ENCODE measurements at places on chromosomes 1 and 21.

DNA sequence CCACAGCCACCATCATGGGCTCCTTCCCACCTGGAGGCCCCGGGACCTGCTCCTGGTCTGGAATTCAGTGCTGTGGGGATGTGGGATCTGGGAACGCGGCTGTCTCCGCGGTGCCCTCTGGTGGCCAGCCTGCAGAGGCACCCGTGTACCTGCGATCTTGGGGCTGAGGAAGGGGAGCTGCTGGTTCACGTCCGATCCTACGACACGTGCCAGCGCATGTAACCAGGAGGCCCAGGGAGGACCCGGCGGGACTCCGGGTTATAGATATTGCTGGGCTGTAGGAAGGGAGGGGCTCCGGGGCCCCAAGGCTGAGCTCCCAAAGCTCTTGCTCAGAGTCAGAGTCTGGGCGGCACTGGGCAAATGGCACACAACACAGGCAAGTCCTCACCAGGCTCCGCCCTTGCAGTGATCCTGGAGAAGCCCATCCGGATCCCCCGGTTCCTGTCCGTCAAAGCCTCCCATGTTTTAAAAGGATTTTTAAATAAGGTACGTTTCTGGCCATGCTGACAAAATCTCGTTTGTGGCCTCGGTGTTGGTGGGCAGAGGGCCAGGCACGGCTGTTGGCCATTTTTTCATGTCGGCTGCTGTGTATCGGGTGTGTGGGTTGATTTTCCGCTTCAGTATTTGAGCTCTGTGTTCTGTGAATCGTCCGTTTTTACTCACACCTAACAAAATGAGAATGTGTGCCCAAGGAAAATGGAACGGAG is 20.1 kb downstream of the FAAP20 start:
- no peak for DNase-seq

- DNase-seq: no peak
Measured at GRCh38 chr1:178599087-178599486, 86.2 kb downstream of the TEX35 start.

DNA sequence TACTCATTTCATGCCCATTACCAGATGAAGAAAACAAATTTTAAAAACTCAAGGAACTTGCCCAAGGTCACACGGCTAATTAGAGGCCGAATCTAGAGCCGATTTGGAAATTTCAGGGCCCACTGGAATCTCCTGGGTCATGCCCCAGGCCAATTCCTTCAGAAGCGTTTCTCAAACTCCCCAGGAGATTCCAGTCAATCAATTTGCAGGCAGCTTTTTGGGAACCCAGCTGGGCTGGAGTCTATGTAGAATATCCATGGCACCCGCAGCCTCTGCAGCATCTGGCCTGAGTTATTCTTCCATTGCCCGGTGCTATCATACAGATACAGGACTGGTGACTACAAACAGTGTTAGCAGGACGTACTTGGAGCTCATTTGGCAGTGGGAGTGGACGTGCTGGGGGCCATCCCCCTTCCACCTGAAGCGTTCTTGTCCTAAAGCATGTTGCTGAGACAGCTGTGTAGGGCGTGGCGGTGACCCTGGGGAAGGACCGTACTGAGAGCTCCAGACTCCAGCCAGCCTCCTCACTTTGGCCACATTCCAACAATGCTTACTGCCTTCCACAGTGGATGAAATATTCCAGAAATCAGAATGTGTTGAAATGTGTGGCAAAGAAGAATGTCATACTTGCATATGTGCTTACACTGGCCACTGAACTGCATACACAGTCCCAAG is 38.3 kb downstream of the ABCG1 start:
- DNase-seq: no peak

GRCh38 chr1:35461966-35462651 is 95.1 kb downstream of the KIAA0319L start:
- DNase-seq: no peak

- peak; percentile 6 for DNase-seq
Measured at GRCh38 chr1:161304927-161305866, 4.6 kb downstream of the MPZ start.

DNA sequence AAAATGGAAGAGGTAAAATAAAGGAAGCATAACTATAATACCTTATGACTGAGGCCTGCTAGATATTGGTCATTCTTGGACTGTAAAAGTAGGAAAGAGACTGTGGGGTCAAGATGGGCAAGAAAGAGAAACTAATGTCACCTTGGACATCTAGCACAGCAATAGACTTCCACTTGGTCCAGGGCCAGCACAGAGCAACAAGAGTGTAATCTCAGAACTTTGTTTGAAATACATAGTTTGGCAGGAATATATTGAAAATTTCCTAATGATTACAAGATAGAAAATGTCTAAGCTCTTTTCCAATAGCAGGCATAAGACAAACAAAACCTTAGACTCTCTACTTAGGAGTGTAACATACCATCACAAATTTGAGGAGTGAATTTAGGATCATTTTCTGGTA is 4.6 kb downstream of the LRRC8C start:
- no peak for DNase-seq

GRCh38 chr1:76290271-76290670 is 215.7 kb downstream of the ST6GALNAC3 start:
- no peak for DNase-seq

- no peak for DNase-seq
Measured at GRCh38 chr1:208043691-208044181, 132.8 kb upstream of the CD34 start.

DNA sequence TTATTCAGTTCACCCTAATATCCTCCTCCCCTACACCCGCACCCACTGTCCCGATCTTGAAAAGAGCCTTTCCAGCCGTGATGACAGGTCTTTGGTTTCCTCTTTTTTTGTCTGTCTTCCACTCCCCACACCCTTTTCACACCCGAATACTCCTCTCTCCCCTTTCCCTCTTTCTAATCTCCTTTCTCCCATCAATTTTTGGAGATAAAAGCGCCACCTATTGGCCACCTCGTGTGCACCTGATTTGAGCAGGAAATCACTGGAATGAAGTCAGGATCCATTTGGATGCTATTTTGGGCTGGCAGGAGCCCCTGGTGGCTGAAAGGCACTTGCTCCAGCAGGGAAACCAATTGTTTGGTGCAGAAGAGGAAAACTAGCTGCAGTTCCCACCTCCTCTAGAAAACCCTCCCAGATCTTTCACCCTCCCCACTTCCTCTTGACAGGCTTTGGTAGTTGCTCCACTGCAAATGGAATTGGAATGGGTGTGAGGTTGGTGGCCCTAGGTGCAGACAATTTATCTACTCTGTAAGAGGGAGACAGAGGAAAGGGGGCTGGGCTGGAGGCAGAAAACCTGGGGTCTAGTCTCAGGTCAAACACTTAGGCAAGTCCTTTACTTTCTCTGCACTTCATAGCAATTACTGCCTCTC is 8.4 kb downstream of the FOXE3 start:
- DNase-seq: no peak

- peak; percentile 37 for DNase-seq
Measured at GRCh38 chr1:1435106-1435903, at the start of gene VWA1. TSS of gene VWA1 (plus strand) at chr1:1435690. CDS start at chr1:1435749, 59 bp downstream.

- DNase-seq: no peak
Measured at GRCh38 chr1:16149702-16150488, 6.0 kb downstream of the EPHA2 start.

- DNase-seq: no peak
Measured at GRCh38 chr1:22556391-22557104, 6.7 kb upstream of the EPHA8 start.

DNA sequence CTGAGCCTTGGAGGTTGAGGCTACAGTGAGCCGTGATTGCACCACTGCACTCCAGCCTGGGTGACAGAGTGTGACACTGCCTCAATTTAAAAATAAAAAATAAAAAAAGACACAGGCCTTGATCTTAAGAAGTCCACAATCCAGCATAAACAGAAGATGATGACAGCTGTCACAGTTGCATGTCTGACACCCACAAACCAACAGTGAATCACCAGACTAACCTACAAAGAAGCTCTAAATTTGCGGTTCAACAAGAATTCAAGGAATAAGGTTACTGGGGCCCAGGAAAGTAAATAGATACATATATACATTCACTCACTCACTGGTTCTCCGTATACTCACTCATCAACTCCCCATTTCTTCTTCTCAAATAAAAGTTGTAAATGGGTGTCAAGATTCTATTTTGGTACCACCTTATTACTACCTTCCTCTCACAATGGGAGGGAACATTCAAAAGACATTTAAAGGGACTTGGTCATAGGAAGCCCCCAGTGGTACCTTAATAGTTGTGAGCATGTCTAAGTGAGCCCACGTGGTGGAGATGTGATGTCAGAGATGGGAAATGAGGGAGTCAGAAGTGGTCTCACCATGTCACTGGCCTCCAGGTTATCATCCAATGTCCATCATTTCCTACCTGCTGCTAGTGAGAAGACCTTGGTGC is 66.9 kb upstream of the PRDX6 start:
- DNase-seq: no peak

GRCh38 chr21:44739316-44739715 is 27.9 kb upstream of the TSPEAR start:
- no peak for DNase-seq

- no peak for DNase-seq
Measured at GRCh38 chr1:10514490-10515235, 39.9 kb downstream of the PEX14 start.

DNA sequence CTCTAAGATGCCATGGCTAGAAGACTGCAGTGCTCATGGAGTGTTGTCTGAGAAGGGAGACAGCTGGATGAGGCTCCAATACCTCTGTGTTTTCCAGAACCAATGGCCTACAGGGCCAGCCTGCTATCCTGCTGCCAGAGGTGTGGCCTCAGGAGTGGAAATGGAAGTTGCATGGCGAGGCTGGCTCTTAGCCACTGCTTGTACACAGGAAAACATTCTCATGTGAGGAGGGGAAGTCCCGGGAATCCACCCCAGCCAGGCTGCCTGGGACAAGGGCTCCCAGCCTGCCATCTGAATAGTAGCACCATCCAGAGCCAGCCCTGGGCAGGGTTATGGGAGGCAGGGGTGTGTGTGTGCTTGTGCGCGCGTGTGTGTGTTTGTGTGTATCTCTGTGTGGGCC is 56.5 kb downstream of the SDC3 start:
- no peak for DNase-seq

DNA sequence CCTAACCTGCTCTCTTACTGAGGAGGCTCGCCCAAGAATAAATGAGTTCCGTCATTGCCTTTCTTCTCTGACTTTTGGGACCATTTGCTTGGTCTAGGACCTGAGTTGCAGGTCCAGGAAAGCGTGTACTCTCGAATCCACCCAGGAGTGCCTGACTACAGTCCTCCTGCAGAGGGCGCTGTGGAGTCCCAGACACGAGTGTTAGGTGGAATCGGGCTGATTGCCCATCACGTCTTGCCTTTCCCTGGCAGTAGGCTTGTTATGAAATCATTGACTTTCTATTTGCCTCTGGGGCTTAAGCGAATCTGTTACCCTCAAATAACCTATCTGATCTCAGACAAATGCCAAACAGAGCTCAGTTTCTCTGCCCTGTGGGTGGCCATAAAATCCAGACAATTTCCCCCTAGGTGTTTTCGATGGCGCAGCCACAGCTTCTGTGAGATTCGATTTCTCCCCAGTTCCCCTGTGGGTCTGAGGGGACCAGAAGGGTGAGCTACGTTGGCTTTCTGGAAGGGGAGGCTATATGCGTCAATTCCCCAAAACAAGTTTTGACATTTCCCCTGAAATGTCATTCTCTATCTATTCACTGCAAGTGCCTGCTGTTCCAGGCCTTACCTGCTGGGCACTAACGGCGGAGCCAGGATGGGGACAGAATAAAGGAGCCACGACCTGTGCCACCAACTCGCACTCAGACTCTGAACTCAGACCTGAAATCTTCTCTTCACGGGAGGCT is at the start of gene IL20:
IL20 (plus strand) TSS at position 685 of the 733 bp plus-strand sequence. CDS start 230 bp downstream, outside the sequence.
- DNase-seq: peak; percentile 91

Measured in T-helper 9 cell (primary cell).